Left renal pelvis (tissue), 4 donors: ENCODE measurements at places on chromosomes 2 and 18.

DNA sequence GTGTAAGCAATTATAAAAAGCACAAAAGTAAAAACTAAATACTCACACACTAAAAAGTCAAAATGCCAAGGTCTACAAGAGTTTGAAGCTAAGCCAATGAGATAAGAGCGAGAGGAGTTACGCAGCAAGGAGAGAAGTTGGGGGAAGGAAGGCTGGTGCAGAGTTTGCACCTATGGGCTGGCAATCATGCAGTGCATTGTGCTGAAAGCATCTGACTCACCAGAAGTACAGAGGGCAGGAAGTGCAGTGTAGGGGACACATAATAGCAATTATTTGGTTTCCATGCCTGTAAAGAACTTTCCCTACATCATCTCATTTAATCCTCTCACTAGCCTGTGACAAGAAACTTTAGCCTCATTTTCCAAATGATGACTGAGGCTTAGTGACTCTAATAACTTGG is 142.7 kb upstream of the KYNU start:
- DNase-seq = no peak

- no peak for DNase-seq
These were observed 11.9 kb downstream of the NR4A2 start for GRCh38 chr2:156320486-156321098.

- no peak for DNase-seq
These were observed 7.6 kb downstream of the ZC3H15 start for GRCh38 chr2:186493564-186494085.

DNA sequence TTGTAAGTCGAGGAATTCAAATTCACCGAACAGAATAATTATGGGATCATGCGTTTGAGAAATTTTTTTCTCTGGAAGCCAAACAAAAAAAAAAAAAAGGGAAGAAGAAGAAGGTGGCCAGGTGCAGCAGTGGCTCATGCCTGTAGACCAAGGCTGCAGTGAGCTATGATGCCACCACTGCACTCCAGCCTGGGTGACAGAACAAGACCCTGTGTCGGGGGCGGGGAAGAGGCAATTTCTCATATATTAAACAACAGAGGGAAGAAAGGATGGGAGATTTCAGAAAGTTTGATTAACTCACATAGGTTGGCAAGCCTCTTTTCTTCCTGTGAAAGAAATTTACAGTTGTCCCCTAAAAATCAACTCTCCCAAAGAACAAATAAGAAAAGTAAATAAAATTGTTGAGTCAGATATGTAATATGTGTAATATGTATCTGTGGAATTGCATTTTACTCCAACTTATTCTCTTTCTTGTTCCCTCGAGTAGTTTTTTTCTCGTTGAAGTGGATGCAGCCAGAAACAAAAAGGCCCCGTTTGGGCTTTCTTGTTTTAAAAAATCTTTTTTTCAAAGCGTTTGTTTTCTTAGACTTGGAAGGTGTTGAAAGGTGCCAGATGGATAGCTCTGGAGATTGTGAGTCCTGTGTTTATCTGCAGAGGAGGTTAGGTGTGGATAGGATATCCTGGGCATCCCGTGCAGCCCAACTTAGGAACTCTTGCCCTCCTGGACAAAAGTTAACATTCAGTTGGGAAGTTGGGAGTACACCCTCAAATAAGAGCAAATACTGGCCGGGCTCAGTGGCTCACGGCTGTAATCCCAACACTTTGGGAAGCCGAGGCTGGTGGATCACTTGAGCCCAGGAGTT is 25.4 kb upstream of the FMNL2 start:
- DNase-seq = no peak
